ENCODE measurements at places on chromosomes 1 and 21. TPM values are rescaled to one million over a fixed set of nuclear protein-coding genes. Genes with fewer than 3 reads are reported as not detected.

Gene CCDC27
- not detected for total RNA-seq

Gene TBX15
- total RNA-seq, result 62.8 TPM

Gene ANGEL2
- total RNA-seq, result 62.8 TPM

Gene ADAM15
- 63.0 TPM for total RNA-seq

Gene MMEL1
- total RNA-seq, result not detected

Gene SMCP
- total RNA-seq, result not detected

Gene NCF2
- total RNA-seq, result not detected

Gene TMEM240
- total RNA-seq, result 4.7 TPM

Gene GBP1
- 105 TPM for total RNA-seq

Gene ZNF683
- not detected for total RNA-seq

Gene AVPR1B
- total RNA-seq, result not detected

Gene CACNA1S
- not detected for total RNA-seq

Gene LCE2C
- not detected for total RNA-seq

Gene KRTAP11-1
- total RNA-seq, result not detected

Gene LRRC42
- 37.6 TPM for total RNA-seq
